ENCODE measurements at places on chromosomes 4 and X.

DNA sequence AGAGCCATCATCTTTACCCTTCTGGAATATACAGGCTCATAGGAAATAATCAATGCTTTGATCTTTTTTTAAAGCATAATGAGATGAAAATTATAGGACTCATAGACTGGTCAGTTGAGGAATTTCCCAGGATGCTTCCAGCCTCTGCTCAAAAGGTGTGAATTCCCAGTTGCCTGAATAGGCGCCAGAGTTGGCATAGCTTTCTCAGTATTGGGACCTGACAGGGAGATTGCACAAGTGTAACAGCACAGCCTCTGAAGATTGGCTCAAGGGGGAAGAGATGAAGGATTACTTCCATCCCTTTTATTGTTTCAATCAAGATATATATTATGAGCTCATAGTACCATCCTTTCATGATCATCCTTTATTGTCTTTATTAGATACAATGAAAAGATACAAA is 17.9 kb downstream of the TET2 start:
- DNase-seq, result no peak

GRCh38 chr4:85807247-85807950 is 332.4 kb downstream of the ARHGAP24 start:
- DNase-seq, result no peak

- peak; percentile 35 for DNase-seq
Measured at GRCh38 chr4:145186729-145187128, 6.3 kb upstream of the OTUD4 start.

DNA sequence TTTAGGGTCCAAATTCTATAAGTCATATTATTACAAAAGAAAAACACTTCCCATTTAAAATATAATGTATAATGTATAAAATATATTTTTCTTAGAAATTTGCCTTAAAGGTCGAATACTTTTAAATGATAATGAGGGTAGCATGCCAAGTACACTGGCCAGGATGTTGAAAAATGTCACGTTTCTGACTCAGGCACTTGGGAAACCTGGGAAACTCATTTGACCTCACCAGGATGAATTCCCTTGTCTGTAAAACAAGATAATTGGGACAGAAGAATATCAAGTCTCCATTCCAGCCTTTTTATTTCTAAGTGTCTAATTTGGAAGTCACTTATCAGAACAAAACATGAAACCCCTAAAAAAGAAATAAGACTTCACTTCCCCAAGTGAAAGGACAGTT is 3.4 kb upstream of the SLC39A8 start:
- no peak for DNase-seq

GRCh38 chr4:63430105-63430504 is 979.1 kb downstream of the TECRL start:
- no peak for DNase-seq

DNA sequence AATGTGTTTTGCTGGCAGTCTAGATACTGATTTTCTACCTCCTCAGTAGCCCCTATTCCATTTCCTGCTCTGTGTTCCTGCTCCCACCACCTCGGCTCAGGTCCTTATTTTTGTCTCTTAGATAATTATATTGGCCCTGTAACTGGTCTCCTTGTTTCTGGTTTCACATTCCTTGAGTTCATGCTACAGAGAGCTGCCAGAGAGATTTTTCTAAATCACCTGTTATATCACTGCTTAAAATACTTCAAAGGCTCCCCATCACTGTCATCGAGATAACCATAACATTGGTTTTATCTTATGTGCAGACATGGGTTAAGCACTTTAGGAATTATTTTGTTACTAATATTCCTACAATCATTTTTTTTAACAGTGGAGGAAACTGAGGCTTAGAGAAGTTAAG is 9.6 kb downstream of the SYNPO2 start:
- no peak for DNase-seq

GRCh38 chrX:149717803-149718202 is 5.9 kb downstream of the MAGEA11 start:
- DNase-seq, result no peak

- DNase-seq, result peak; percentile 91
Measured at GRCh38 chr4:10461091-10461849, 4.0 kb upstream of the ZNF518B start.

DNA sequence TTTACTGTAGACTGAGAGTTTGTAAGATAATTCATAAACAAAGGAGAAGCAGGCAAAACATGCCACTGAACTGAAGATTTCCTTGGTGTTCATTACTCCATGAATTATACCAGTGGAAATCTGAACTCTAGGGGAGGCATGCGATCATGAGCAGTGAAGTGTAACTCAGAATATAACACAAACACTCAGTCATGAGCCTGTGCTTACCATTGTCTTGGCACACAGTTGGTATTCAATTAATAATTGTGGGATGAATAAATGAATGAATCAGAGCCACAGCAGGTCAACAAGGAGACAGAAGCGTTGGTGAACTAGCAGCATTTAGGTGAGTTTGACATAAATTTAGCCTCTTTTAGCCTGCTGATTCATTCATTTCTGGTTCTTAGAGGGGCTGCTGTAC is 263.5 kb upstream of the DKK2 start:
- no peak for DNase-seq

GRCh38 chr4:53039741-53040458 is 177.8 kb downstream of the RASL11B start:
- DNase-seq, result no peak

DNA sequence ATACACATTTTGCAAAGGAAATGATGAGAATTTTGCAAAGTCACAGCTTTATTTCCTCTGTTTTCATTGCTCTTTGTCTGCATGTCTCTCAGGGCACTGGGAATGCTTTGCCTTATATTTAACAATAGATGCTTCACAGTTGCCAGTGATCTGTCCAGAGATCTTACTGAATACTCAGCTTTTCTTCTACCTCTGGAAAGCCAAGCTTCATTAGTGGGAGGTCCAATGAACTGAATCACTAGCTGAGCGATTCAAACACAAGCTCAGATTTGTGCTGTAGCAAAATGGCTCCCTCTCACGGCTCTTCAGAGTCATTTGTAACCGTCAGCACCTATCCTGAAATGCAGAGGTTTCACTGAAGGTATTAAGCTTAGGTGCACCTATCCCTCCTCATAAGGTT is 138.9 kb downstream of the DCLK2 start:
- DNase-seq, result no peak

DNA sequence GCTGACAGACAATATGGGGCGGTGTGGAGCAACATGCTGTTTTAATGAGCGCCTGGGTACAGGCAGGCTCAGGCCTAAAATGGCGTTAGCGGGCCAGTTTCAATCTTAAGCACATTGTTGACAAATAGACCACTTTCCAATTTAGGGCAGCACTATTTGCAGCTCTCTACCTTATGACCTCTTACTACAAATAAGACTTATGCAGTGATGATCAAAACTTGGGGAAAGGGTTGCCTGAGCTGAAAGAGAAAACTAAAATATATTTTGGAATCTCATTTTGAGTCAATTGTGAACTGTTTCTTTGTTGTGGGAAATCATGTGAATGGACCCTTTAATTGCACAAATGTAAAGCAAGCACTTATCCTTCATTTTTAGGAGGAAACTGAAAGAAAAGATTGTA is 25.5 kb upstream of the GPAT3 start:
- no peak for DNase-seq

DNA sequence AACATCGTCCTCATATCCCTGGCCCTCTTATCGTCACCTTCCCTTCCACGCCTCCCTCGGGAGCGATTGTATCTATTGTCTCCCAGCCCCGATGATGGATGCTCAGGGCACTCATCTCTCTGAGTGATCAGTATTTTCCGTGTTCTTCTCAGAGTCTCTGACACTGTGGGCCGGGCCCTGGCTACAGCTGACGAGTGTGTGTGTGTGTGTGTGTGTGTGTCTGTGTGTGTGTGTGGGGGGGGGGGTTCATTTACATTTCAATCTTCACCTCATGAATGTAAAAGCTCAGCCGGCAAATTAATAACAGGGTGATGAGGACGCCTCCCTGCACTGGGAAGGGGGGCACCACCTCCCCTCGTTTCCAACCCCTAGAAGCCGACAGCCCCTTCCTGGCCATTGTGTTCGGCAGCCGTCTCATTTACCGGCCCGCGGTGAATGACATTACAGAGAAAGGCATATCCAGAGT is 159.5 kb downstream of the SHOX start:
- no peak for DNase-seq

GRCh38 chrX:10486373-10486772 is 134.0 kb downstream of the MID1 start:
- DNase-seq, result no peak

DNA sequence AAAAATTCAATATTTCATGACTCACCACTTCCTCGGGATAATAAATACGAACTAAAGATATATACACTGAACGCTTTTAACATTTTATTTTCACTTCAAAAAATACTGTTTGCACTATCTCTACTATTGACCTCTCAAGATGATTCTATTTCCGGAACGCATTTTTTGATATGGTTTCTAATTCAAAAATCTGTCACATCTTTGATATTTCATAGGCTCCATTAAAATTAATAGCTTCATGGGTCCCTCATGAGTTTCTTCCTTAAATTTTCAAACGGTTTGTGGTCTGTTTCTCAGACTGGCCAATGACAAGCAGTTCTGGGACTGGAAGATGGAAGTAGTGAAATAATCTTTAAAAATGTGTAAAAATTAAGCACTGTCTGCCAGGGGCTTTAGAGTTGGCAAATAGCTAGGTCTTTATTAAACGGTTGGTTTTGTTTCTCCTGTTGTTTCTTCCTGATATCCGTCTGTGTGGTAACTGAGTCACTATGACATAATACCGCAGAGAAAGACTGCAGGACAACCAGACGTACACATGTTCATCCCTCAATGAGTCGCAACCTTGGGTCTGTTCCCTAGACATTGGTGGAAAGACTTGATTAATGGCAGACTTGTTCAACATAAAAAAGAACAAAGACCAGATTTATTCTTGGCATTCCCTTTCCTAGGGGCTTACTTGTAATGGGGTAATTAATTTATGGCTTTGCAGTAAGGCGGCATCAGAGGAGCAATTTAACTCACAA is 133.8 kb downstream of the PALLD start:
- DNase-seq, result no peak

DNA sequence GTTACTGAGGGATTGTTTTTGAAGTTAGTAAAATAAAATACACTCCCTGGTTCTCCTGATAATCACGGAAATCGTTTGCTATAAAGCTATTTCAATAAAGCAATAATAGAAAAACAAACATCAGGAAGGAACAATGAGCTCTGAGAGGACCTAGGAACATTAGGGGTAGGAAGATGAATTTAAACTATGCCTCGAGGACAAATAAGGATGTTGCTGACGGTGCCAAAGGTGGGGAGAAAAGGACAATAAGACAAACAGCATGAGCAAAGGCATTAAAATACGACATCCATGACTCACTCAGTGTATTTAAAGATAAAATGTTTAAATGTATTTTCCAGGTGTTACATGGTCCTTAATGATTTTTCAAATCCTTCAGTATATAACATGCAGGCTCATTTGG is 110.3 kb downstream of the MTNR1A start:
- DNase-seq, result no peak

- DNase-seq, result no peak
Measured at GRCh38 chrX:37076983-37077382, 68.8 kb downstream of the FAM47C start.

DNA sequence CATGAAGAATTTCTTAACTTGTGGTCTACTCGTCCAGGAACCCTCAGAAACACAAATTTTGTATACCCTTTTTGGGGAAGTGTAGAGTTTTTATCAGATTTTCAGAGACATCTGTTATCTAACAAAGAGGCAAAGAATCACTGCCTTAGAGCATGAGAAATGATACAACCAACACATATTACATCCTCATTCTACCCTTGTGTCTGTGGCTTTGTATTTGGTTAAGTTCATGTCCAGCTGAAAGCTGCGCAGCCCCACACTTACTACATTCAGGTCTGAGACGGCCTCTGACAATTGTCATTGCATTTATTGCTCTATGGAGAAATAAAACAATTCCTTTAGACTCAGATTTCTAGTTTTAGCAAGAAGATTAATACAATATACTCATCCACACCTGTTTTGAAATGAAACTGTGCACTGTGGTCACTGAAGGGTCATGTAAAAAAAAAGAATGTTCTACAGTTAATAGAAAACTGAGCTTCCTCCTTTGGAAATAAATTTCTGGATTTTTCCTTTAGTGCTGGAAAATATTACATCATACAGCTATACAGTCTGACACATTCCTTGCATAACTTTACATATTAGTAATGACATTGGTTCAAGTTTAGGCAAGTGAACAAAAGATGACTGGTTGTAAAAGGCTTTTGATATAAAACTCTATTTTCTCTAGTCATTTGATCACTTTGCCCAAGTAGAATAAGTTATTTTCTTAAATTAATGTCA is 39.8 kb downstream of the GLRB start:
- DNase-seq, result no peak

- no peak for DNase-seq
Measured at GRCh38 chr4:74464291-74464690, 19.4 kb downstream of the AREG start.

GRCh38 chr4:109749388-109750082 is 19.7 kb upstream of the PLA2G12A start:
- DNase-seq, result no peak

- DNase-seq, result no peak
Measured at GRCh38 chr4:126630230-126630629, 1002.5 kb upstream of the INTU start.

- no peak for DNase-seq
Measured at GRCh38 chr4:91092398-91092980, 965.3 kb downstream of the CCSER1 start.

DNA sequence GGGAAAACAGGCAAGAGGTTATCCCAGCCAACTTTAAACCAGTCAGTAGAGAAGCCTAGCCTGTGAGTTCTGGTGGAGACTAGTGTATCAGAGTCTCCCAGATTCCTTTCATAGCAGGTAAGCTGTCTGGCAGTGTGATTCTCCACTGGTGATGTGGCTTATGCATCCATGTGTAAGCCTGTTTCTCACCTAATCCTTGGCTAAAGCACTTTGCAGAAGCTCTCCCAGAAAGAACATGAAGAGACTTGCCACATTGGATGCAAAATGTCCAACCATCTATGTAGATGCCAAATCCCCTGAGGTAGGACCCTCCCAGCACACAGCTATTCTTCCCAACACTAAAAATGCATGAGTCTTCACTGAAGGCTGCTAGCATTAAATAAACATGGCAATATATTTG is 111.7 kb downstream of the CHRNA9 start:
- DNase-seq, result no peak

GRCh38 chr4:55162396-55162795 is 37.0 kb upstream of the KDR start:
- DNase-seq, result no peak

GRCh38 chrX:131874300-131874699 is 148.8 kb upstream of the STK26 start:
- no peak for DNase-seq

DNA sequence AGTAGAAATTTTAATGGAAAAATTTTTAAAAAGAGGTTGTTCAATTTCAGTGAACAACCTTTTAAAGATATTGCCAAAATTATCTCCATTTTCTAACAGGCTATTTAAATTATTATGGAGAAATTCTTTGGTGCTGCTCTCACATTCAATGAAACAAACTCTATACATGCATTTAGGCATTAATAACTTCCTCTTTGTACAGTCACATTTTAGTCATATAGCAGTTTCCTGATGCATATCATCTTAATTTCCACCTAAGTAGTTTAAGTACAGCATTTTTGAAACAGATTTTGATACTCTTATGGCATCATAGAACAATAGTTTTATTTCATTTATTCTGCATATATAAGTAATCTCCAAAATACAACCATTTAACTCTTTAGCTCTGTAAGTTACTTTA is 500.1 kb downstream of the STPG2 start:
- DNase-seq, result no peak

- no peak for DNase-seq
Measured at GRCh38 chrX:3184176-3184930, 143.1 kb downstream of the ARSF start.
